SK-MEL-5 (cell line): ENCODE measurements at places on chromosomes 2 and 18.

DNA sequence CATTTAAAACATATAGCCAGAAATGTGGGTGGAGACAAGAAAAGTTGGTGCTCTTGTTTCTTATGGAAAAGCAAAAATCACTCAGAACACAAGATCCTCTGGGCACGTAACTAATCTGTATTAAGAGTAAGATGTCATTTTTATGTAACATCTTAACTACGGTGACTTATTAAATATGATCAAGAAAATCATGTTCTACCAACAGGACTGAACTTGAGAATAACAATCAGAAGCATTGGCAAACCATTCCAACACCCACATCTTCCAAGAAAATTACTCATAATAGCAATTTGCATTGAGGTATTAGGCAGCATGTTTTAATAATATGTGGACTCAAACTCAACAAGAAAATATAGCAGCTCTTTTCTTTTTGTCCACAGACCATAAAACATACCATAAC lies 21.6 kb downstream of the MAP2 start:
- no peak for DNase-seq

DNA sequence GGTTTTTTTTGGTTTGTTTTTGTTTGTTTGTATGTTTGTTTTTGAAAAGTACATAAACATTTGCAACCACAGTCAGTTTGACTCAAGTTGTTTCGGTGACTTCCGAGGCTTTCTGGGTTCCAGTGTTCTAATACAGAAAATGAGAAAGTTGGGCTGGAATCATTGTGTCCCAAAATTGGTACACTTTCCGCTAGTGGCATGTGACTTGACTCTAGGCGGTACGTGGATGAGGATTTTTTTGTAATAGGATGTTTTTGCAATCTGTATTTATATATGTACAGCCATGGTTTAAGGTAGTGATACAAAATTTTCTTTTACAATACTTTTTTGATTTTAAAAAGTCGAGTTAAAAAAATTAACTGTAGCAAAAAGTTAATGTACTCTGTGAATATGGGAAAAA lies 1.7 kb downstream of the MFF start:
- DNase-seq, result no peak

DNA sequence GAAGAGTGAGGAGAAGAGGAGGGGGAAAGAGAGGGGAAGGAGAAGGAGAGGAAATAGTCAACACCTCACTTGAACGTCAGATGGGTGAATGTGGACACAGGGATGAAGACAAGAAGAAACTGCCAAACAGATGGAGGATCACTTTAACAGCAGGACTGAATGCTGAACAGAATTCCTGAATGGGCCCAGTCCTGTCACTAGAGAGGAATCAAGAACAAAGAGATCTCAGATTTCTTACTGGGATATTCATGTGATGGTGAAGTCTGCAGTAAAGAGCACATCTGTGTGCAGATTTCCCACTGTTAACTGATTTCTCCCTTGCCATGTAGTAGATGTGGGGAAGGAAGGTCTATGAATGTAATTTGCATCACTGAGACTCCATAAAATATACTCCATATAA lies 135.4 kb downstream of the L3MBTL4 start:
- DNase-seq, result peak; percentile 41

DNA sequence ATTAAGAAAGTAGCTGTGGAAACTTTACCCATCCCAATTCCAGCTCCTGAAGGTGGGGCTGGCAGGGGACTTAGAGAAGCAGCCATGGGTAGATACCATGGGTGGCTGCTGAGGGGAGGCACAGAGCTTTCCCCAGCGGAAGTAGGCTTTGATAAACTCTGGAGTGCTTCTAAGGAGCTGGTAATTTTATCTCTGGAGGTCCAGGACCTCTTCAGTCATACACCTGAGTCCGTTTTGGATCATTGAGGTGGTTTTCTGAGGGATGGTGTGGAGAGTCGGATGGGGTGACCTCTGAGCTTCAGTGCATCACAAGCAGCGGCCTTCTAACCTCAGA lies 36.7 kb upstream of the BMP10 start:
- DNase-seq, result no peak

DNA sequence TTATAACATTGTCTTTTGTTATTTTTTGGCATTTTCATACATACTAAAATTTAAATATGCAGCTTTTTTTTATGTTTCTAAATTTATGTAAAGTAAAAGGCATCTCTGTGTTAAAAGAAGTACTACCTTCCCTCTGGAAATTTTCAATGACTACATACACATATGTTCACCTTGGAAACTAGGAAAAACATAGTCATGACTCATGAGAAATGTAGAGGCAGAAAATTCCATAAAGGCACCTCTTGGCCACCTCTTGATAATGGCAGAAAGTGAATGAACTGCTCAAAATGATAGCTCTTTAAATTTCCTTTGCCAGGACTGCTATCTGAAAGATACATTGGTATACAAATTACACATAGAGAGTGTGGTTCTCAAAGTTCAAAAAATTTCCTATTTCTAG lies 889.1 kb upstream of the ZEB2 start:
- DNase-seq, result no peak

DNA sequence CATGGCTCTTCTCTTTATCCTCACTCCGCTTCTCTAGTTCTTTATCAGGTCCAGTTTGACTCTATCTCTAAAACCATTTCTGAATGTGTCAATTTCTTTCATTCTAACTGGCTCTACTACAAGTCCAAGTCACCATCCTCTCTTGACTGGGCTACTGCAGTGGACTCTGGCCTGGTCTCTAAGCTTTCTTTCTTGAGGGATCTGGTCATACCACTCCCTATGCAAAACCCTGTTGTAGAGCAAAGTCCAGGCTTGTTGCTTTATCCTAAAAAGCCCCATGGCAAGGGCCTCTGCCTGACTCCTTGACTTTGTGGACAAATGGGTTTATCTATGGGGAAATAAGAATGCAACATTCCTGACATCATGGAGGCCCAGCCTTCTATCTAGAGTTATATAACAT lies 87.1 kb downstream of the BCL2L11 start:
- no peak for DNase-seq
